Esophagus squamous epithelium (tissue), 5 donors: ENCODE measurements at places on chromosomes 2 and 18. TPM values are rescaled to one million over a fixed set of nuclear protein-coding genes. Genes with fewer than 3 reads are reported as not detected.

DNA sequence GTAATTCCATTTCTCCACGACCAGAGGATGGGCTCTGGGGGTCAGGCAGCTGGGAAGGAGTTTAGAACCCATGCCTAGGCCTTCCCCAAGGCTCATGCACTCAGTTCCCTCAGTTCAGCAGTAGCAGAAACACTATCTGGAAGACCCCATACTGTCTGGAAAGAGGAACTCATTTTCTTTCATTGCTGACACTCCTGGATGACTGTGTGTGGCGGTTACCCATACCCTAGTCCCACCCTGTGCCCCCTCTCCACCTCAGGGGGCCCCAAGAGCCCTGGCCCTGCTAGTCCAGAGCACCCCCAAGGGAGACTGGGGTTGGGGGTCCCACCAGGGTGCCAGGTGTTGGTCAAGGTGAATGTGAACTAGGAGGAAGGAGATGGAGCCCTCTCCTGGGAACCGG, 29.5 kb downstream of the TPRKB start:
- no peak for DNase-seq

DNA sequence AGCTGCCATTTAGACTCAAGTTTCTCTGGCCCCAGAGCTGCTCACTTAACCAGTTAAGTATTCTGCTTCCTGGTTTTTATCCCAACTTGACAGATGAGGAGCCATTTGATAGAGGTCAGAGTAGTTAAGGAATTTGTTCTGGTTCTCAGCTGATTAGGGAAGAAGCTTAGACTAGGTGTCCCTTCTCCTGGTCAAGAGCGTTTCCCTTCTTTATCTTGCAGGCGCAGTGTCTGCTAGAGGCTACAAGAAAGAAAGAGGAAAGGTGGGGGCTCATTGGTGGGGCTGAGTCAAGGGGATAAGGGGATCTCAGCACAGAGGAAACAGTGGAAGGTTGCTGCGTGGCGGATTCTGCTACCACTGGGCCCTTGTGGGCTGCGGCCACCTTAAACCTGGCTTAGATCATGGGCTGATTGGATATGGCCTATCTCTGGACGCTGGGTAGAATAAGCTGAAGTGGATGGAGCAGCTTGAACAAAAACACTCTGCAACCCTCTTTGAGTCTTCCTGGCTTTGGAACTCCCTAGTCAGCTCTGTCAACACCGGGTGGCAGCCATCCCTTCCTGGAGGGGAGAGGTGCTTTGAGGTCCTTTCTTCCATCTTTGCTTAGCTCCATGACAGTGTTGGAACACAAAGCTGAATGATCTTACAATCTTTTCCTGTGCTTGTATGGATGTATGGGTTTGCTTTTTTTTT, 70.8 kb downstream of the QPCT start:
- DNase-seq: no peak

DNA sequence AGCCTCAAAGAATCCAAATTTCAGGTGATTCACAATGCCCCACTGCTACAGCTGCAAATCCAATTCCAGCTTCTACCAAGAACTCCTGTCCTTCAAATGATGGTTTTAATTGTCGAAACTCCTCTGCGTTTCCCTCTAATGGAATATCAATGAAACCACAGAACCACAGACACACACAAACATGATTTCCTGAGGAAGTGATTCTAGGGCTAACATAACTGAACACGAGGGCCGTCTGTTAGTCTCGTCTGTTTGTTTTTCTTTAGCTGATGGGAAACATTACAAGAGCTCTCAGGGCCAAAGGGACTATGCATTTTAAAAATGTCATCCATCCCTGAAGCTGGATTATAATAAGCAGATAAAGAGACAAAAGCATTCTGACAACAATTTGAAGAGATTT, 59.4 kb downstream of the RNF152 start:
- DNase-seq: no peak

SUCLG1 gene
- 90.6 TPM for total RNA-seq
